ENCODE measurements at places on chromosomes 16 and 17.

DNA sequence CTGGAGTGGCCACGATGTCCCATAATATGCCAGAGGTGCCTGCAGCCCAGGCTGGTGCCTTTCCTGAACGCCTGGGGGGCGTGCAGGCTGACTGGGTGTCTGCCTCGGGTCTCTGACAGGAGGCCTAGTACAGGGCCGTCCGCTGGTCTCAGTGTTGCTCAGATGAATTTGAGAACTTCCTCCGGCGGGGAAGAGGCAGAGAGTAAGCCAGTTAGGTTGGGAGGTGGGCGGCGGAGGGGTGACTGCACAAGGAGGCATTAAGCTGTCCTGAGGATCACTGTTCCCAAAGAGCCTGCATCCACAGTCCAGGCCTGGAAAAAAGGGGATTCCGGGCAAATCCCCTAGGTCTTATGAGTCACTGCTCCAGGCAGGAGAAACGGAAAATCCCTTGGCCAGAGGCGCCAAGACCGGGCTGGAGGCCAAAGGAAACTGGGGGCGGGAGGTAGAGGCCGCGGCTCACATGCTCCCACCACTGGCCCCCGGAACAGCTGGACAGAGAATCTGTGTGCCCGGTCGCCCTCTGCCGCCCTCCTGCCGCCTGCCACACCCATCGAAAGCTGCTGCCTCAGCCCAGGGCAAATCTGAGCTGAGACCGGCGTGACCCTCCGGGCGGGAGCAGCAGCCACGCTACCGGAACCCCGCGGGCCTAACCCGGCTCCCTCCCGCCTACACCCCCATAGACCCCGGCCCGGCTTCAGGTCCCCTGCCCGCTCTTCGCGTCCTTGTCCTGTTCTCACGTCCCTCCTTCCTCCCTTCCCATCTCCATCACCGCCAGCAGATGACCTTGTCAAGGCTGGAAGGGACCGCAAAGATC lies 1.2 kb downstream of the TRIM47 start:
- DNase-seq = no peak

- DNase-seq = peak; percentile 58
Observed at GRCh38 chr16:48188449-48189102, 32.8 kb upstream of the ABCC12 start.

DNA sequence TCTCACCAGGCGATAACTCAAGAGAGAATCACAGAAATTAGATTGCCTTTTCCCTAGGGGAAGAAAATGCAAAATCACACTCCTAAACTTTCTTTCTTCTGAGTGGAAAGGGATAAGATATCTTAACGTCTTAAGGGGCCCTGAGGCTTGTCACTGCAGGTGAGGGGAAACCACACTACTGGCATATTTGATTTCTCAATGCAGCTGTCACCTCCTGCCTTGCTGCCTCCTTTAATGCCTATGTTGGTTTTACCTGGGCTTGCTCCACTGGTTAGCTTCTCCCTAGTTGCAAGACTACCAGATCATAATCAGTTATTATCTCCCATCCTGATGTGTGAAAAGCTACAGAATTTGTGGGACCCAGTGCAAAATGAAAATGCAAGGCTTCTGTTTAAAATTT lies 4.5 kb upstream of the HERPUD1 start:
- no peak for DNase-seq

DNA sequence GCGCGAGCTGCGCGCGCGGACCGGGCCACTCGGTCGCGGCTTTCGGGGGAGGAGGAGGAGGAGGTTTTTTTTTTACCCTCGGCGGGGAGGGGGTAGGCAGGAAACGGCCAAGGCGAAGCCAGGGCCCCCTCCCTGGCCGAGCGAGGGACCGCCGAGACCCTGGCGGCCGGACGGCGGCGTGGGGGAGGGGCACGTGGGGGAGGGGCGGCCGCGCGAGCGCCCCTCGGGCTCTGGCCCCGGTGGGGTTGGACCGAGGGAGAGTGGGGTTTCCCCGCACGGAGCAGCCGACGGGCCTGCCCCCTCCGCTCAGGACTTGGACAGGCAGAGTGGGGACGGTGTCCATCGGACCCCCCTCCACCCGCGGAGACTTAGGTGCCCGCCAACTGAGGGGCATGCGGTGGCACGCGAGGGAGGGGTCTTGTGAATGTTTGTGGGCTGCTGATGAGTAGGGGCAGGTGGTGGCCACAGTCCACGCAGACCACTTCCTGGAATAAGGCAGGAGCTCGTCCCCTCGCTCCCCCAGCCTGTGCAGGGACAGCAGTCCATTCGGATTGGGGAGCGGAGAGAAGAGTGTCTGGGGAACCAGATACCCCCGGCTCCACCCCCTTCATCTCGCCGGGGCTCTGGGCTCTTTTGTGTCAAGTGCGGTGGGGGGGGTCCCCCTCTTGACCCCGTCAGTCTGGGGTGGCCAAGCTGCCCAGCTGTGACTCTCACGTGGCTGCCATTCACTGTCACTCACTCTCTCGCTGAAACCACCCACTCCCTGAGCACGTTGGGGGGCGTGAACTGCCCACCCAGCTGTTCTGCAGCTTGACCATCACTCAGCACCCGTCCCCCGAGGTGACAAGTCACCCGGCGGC lies 3.0 kb upstream of the CHD3 start:
- peak; percentile 79 for DNase-seq

DNA sequence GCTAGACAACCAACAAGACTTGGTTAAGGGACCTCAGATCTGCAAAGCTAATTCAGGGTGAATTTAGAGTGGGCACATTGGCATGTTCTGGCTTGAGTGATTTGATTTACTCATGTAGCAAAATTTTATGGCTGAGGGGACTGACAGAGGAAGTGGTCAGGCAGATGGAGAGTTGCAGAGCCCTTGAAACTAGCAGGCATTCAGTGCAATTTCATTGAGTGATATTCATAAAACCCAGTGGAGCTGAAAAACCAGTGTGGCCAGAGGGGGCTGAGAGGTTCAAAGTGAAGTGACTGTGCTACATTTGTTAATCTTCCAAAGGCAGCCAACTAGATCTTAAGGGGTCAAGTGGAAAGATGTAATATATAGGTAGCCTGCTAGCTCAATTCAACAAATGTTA lies 2.2 kb upstream of the TMEM94 start:
- DNase-seq = no peak

DNA sequence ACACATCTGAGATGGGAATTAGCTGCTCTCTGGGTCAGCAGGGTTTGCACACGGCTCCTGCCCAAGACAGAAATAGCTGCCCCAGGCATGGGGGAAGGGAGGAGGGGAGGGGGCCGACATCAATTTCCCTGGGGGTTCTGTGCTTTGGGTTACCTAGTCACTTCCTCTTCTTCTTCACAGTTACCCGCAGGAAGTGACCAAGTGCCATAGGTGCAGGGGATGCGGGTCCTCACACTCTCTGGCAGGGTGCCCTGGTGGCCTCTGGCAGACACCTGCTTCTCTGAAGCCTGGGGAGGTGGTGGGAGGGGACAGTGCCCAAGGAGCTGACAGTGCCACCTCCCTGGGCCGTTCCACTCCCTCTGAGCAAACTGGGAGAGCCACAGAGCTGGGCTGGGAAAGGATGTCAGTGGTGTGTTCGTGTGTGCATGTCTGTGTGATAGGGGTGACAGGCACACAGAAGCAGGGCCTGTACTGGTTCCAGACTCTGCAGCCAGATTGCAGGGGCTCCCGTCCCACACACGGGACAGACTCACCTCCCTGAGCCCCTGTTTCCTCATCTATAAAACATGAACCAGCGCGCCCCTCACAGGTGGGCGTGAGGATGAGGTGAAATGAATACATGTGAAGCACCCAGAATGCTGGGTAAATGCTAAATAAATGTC lies 18.2 kb downstream of the SCN4A start:
- DNase-seq = no peak

DNA sequence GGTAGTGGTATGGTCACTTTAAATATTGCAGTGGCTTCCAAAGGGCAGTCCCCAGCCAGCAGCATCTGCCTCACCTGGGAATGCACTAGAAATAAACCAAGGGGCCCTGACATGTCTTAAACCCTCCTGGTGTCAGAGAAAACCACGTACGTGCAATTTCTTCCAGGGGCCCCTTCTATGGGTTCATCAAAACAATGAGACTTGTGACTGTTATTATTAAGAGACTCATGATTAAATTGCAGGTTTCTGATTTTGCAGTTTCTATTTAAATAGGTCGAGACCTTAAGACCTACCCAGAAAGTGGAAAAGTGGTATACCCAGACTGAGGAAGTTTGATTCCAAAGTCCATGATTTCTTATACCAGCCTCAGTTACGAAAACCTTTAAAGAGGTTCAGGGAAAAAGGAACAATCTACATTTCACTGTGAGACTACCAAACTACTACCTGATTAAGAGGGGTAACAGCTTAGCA lies 746 bp upstream of the POLG2 start:
- DNase-seq = no peak

DNA sequence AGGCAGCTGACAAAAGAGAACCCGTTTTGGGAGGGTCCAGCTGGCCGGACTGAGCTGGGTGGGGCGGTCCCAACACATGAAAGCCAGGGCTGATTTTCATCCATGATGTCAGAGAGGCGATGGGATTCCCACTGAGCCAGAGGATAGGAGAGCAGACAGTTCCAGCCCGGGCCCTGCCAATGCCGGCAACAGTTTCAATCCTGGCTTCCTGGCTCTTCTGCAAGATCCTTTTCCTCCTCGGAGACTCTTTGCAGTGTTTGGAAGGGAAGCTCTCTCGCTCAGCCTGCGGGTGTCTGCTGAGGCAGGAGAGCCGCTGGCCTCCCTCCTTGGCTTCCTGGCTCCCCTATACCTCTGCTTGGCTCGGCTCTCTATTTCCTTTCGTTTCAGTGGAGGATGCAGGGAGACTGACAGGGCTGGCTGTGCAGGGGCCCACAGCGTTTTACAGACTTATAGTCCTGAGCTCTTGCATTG lies 145.5 kb upstream of the SOX9 start:
- DNase-seq = no peak

- no peak for DNase-seq
Observed at GRCh38 chr17:28466521-28467048, 6.9 kb upstream of the SLC13A2 start.

DNA sequence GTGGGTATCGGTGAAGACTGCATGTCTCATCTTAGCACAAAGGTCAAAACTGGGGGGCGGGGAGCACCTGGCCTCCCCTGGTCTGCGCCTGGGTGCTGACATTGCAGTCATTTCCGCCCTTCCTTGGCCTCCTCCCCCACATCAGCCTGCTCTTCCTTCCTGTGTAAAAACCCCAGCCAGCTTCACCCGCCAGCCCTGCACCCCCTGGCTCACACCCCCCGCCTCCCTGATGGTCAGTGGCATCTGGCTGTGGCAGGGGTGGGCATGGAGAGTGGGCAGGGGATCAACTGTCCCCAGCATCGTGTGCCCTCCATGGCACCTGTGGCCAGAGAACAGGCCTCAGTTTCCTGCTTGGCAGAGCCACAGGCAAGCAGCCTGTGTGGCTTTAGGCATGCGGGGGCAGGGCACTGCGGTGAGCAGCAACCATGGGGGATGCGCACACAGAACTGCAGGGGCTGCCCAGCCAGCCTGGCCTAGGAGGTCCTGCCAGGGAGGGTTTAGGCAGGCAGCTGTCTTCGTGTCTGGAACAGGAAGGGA lies 26.5 kb upstream of the LASP1NB start:
- peak; percentile 95 for DNase-seq

DNA sequence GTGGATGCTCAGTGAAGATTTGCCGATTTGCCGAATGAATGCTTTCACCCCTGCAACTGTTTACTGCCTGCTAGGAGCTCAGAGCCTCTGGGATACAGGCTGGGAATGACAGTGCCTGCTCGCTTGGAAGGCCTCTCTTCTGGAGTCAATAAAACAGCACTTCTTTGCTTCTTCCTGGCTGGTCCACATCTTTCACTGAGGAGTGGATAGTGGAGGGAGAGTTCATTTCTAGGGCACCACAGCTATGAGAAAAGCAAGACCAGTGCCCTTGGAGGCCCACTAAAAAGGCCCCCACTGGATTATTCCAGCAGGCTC lies 3.1 kb upstream of the USP7 start:
- DNase-seq = no peak

DNA sequence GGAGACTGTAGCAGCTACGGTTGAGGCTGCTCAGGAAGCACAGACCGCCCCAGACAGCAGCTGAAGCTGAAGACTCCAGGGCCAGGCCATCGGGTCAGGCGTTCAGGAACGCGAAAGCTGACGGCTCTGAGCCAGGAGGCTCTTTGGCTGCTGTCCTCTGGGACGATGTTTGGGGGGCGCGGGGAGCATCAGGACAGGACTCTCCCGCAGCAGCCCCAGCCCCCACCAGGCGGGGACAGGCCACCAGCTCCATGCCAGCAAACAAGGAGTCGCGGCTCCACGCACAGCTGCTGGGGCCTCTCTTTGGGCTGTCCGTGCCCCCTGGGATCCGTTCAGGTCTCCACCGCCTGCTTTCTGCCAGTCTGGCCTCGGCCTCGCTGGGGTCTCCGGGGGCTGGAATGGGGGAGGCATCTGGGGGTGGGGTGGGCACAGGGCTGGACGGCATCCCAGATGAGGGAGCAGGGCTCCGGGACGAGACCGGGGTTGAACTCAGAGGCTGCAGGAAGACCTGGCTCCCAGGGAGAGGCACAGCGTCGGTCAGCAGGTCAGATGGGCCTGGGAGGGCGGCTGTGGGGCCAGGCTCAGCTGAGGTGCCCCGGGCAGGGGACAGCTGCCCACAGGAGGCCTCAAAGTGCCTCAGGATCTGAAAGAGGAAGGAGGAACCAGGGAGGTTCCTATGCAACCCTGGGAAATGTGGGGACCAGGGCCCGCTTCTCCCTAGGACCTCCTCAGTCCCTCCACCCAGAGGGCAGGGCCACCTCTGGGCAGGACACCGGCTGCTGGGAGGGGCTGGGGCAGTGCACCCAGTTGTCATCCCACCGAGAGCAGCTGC lies 6.3 kb upstream of the CEP131 start:
- no peak for DNase-seq

- DNase-seq = no peak
Observed at GRCh38 chr16:66946974-66947301, 11.6 kb downstream of the CES2 start.

GRCh38 chr17:48570325-48571023 lies 7.7 kb downstream of the HOXB4 start:
- no peak for DNase-seq

DNA sequence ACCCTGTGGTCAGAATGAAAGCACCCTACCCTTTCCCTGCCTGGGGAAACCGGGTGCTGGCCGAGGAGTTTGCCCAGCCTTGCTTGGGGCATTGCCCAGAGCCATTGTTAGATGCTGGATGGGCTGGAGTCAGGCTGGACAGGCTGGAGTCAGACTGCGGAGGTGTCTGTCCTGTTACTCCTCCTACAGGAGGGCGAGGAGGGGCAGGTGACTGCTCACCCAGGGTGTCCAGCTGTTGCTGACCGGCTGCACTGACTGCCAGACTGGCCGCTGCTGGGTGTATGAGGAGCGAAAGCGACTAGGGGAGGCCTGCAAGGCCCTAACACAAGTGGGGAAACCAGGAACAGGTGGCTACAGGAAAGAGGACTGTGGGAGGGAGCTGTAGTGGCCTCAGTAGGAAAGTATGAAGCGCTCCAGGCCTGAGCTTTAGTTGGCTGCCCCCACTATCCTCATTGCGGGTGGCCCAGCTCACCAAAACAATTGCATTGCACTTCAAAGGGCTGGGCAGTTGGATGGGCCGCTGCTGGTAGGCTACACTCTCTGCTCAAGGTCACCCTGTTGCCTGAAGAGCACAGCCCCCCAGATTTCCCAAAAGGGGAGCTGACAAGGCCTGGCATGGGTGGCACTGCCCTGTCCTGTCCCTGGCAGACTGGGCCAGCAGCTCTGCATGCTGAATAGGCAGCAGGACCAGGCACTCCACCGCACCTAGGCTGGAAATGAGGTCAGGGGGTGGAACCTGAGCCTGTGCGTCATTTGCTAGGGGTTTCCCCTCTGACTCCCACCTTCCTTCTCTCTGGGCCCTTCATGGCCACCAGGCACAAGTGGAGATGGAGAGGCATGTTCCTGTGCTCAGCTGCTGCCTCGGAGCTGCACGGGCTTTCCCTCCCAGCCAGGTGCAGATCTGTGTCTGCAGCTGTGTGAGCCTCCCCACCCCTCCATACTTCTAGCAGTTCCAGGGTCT lies 18.4 kb downstream of the LDHD start:
- DNase-seq = peak; percentile 81

Measured in GM13976 (cell line).